Activated CD4-positive, CD25-positive, alpha-beta regulatory T cell (primary cell): ENCODE measurements at places on chromosomes 16 and 17.

GRCh38 chr16:57575468-57576277, 33.2 kb downstream of the ADGRG5 start:
- DNase-seq: no peak

DNA sequence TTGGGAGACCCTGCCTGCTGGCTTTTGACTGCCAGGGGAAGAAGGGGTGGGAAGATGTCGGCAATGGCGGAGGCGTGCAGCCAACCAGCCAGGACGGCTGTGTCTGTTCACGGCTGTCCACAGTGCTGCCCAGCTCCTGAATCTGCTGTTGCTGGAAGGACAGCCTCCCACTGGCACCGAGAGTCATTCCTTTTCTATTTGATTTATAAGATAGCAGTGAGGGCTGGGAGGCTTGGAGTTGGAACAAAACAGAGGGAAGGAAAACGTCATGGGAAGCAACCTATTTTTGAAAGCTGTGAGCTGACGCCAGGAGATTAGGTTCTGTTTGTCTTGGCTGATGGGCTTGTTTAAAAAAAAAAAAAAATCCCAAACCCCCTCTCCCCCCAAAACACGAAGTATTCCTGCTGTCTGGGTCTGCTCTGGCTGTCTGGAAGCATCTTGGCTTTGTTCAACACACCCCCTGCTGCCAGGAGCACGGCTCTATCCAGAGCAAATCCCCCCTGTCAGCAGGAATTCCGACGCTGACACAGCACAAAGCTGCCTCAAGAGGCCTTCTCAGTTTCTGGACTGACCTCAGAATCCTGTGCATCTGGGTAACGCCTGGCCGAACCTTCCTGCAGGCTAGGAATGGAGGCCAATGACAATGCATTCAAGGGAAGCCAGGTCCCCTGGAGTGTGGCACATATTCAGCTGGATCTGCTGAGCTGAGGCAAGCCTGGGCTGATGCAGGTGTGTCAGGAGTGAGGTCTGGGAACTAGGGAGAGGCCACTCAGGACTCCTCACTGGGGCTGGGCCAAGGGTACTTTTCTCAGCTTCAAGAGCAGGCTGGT, 41.0 kb upstream of the SREBF1 start:
- DNase-seq: no peak

DNA sequence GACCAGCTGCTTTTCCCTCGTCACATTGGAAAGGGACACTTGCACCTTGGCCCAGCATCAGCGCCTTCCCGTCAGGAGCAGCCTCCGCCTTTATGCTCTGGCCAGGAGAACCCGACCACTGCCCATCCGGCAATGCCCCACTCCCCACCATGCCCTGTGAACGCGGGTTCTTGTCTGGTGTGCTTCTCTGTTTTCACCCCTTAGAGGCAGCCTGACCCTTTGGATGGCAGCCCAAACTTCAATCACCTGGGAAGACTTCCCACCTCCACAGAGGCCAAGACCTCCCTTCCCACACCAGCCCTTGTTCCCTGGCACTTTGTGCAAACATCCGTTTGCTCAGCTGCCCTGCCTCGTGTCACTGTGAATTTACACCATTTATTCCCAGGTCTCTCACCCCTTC, 87.0 kb downstream of the DNAH17 start:
- no peak for DNase-seq

DNA sequence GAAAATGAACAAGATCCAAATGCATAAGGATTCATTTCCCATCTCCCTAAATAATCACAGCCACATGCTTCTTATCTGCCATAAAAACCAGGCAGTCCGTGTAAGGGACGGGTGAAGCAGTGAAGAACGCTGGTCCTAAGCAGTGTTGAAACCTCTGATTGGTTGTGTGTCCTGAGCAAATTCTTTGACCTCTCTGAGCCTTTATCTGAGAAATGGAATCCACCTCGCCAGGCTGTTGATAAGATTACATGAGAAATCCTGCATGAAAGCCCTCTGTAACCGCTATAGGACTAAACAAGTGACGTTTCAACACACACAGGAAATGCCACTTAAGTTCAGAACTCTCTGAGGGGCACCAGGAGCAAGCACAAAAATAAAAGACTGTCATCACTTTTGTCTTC, 26.8 kb downstream of the GAS7 start:
- no peak for DNase-seq

- no peak for DNase-seq
Observed at GRCh38 chr16:86736502-86736901, 158.2 kb downstream of the FOXL1 start.

GRCh38 chr16:22977294-22977697, 163.3 kb downstream of the HS3ST2 start:
- no peak for DNase-seq

GRCh38 chr17:65509032-65509431, 52.4 kb downstream of the AXIN2 start:
- DNase-seq: no peak

GRCh38 chr17:14352136-14352535, 51.3 kb downstream of the HS3ST3B1 start:
- no peak for DNase-seq

DNA sequence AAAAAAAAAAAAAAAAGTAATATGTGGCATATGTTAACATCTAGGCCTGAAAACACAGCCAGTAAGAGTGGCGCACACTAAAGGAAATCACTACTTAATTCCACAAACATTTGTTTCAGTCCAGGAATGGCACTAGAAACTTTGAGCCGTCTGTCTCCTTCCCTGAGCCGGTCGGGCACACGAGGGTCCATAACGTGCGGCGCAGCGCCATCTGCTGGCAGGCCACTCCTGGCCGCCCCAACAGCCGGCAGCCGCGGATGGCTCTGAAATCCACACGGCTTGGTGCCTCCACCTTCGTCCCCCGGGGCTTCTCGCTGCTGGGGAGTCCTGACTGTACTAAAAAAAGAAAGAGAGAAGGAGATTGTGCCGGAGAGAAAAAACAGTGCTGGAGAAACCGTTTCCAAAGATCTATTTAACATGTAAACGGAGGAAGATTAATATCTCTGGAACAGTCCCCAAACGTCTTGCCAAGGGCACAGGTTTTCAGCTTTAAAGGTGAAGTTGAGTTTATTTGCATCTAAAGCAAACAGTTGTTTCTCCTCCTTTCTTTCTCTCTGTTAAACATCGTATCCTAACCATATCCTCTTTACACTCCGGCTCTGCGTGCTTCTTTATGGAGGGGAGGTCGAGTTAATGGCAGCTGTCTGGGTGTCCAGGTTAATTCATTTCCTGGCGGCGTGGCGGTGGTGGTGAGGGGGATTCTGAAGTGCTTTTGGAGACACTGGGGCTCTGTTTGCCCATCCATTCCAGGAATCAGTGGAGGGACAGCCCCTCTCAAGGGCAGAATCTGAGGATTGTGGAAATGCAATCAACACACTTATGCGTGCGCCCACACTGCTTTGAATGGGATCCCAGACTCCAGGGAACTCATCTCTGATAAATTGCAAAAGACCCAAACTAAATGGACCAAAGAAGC, 611.3 kb upstream of the SALL1 start:
- DNase-seq: no peak

DNA sequence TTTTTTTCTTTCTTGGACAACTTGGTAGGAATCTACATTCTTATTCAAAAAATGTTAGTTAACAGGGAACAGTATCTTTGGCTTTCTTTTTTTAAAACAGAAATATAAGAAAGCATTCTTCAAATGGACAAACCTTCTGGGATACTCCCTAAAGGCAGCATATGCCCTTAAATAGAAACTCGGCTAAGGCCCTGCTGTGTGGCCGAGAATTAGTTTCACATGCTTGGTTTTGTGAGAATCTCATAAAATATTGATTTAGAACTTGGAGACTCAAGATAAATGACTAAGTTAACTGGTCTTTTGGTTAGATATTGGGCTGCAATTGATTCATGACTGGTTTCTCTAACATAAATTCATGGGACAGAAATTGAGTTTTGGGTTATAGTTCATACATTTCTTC, 359.9 kb upstream of the XYLT1 start:
- no peak for DNase-seq

DNA sequence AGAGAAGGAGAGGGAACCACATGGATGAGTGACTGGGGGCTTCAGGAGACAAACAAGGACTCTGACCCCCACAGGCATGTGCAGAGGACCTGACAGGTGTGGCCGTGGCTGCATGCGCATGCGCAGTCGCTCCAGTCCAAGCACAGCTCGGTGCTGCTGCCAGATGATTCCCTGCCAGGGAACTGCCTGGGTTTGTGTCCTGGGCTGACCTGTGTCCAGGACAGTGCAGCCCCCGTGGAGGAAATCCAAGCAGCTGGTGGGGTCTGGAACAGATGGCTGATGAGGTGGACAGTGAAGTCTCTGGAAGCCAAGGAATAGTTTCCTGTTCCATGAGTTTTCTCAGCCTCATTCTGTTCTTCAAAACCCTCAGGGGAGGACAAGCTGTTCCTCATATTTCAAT, 27.3 kb downstream of the LASP1 start:
- no peak for DNase-seq

GRCh38 chr17:13525876-13526275, 75.9 kb downstream of the HS3ST3A1 start:
- no peak for DNase-seq

GRCh38 chr17:8285270-8286181, 2.9 kb upstream of the RANGRF start:
- DNase-seq: no peak

GRCh38 chr17:73389411-73389810, 77.6 kb upstream of the CDC42EP4 start:
- DNase-seq: no peak

- DNase-seq: no peak
Observed at GRCh38 chr17:47789611-47790561, 31.7 kb downstream of the OSBPL7 start.
